AG04449 (cell line): ENCODE measurements at places on chromosomes 16 and 17.

DNA sequence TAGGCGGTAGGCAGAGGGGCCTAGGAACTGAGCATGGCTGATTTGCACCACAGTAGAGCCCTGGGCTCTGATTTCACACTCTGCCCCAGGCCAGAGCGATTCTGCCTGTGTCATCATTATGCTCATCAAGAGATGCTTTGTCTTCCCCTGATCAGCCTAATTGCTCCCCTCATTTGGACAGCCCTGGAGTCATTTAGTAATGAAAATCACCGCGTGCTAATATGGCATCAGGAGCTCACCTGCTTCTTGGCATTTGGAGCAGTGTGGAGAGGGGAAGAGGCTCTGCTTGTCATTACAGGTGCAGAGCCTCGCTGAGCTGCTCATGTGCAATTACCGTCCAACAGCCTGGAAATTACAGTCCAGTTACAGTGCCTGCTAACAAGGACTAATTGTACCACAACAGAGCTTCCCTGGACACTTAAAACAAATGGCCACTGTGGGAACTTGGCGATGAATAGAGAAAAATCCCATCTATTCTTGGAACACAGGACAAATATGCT lies 157.1 kb upstream of the WSCD1 start:
- DNase-seq: no peak

GRCh38 chr17:41251261-41251660 lies 1.8 kb downstream of the KRTAP9-4 start:
- no peak for DNase-seq

- no peak for DNase-seq
Observed at GRCh38 chr16:85759136-85759535, 8.2 kb upstream of the C16orf74 start.

GRCh38 chr16:10641953-10642949 lies 52.5 kb downstream of the TEKT5 start:
- DNase-seq: no peak

GRCh38 chr16:69365901-69366300 lies 14.3 kb upstream of the TMED6 start:
- DNase-seq: no peak

DNA sequence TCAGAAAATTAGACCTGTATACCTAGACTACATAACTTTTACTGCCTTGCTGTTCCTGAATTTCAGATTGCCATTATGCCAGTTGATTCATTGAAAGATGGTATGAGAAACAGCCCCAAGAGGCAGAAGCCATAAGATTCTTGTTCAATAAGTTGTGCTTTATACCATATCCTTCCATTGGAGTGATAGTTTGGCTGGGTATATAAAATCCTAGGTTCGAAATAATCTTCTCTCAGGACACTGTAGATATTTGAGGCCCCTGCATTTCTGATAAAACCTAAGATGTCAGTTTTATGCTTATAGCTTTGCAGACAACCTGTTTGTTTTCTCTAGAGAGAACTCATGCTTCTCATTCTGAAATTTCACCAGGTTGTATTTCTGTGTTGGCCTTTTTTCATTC lies 9.6 kb upstream of the SDK2 start:
- DNase-seq: no peak

DNA sequence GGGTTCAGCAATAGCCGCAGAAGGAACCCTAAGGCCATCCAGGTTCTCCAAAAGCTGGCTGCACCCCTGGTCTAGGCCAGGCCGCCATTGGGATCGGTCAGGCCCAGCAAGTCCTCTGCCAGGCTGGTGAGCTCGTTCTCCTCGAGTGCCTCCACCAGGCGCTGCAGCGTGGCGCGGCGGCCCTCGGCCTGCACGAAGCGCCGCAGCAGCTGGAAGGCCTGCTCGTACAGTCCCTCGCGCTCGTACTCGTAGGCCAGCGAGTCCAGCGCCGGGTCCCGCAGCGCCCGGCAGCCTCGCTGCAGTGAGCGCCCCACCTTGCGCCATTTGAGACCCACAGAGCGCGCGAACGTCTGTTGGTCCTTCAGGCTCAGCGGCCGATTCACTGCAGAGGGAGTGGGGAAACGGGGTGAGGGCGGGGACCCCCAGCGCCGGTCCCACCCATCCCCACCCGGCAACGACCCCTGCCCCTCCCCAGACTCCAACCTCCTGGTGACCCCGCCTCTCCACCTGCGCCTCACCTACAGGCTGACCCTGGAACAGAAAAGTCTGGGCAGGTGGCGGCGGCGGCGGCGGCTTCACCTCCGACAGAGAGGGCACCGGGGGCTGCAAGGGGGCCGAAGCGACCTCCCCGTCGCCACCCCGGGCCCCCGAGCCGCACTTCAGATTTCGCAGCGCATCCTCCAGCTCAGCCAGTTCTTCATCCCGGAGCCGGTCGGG lies 3.9 kb upstream of the B3GNT9 start:
- no peak for DNase-seq

- DNase-seq: no peak
Observed at GRCh38 chr17:76050538-76051467, 21.5 kb downstream of the SRP68 start.

GRCh38 chr17:50062293-50063243 lies 6.7 kb downstream of the ITGA3 start:
- peak; percentile 67 for DNase-seq

DNA sequence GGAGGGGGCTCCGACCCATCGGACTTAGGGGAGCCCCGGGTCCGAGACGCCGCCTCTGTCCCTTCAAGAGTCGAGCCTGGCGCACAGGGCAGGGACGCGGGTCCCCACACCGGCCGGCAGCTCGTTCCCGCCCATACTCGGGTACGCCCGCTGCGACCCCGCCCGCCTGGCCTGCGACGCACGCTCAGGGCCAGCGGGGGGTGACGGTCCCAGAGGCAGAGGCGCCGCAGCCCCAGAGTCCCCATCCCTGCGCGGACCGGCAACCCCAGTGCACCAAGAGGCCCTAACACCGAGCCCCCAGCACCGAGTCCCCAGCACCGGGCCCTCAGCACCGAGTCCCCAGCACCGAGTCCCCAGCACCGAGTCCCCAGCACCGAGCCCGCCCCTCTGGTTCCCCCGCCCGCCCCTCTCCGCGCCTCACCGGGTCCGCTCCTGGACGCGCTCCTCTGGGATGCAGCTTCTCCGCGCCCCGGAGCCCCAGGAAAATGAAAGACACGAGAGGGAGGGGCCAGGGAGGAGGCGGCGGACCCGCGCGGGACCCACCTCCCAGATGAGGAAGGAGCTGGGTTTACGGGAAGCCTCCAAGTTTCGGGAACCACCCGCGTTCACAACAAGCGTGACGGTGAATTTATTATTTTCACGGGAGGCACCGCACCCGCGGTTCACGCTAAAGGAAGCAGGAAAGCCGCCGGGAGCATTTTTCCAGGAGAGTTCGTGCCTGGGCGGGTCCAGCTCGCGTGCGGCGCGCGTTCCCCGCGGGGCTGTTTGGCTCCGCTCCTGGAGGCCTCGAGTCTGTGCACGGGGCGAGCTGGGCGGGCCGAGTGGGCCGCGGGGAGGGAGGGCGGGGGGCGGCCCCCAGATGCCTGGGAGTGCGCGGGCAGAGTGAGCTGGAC lies at the start of gene SECTM1:
SECTM1 (minus strand) TSS at position 488 of the 893 bp plus-strand sequence. CDS start 6,526 bp downstream, outside the sequence.
- no peak for DNase-seq

GRCh38 chr17:17170346-17170985 lies 35.7 kb downstream of the PLD6 start:
- DNase-seq: peak; percentile 26

GRCh38 chr16:28863929-28864793 lies 518 bp downstream of the SH2B1 start:
- DNase-seq: no peak

DNA sequence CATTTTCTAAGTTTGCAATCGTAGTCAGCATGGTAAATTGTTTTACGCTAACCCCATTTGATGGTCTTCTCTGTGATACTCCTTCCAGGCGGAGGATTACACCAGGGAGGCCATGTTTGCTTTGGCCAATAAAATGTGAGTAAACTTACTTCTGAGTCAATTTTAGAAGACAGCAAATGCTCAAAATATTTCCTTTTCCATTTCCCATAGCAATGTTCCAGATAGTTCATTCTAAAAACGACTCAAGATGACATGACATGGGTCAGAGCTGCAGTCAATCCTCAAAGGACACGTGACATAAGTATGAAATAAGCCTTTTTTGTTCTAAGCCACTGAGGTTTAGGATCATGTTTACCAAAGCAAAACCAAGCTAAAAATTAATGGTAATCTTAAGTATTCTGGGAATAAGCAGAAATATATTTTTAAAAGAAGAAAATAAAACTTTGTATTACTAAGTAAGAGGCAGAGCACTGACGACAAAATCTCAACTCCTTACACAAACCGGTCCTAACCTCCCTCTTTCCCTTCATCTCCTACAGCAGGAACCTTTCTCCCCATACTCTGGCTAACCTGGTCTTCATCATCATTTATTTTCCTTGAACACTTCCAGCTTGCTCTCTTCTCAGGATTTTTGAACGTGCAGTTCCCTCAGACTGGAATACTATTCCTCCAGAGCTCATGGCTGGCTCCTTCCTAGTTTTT lies 266.2 kb downstream of the CEP112 start:
- no peak for DNase-seq

DNA sequence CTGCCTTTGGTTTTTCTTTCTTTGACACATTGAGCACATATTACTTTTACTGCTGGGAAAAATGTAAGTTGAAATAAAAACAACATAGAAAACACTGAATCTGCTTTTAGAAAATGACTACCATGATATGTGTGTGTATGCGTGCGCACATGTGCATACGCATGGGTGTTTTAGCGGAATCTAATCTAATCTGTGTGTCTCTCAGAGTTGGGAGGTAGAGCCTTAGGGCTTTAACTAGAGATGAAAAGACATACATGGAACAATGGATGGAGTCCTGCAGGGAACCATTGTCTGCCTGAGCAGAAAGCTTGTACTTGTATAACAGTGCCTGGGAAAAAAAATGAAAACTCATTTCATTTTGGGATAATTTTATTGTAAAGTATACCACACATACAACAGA lies 12.4 kb downstream of the SLFN5 start:
- DNase-seq: no peak

- DNase-seq: no peak
Observed at GRCh38 chr16:68367030-68367429, 56.2 kb downstream of the PRMT7 start.

DNA sequence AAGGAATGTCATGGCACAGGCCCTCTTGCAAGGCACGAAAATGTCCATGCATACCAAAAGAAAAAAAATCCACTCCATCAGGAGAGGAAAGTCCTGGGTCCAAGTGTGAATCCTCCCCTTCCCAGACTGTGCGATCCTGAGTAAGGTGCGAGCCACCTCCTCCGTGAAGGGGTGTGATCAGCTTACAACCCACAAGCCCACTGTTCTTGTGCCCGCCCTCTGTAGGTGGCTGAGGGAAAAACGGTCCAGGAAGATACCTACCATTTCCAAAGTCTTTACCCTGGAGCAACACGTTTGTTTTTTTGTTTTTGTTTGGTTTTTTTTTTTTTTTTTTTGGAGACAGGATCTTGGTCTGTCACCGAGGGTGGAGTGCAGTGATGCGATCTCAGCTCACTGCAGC lies 116.5 kb downstream of the ZNF423 start:
- no peak for DNase-seq

- DNase-seq: no peak
Observed at GRCh38 chr17:39084558-39084957, 66.9 kb downstream of the PLXDC1 start.

DNA sequence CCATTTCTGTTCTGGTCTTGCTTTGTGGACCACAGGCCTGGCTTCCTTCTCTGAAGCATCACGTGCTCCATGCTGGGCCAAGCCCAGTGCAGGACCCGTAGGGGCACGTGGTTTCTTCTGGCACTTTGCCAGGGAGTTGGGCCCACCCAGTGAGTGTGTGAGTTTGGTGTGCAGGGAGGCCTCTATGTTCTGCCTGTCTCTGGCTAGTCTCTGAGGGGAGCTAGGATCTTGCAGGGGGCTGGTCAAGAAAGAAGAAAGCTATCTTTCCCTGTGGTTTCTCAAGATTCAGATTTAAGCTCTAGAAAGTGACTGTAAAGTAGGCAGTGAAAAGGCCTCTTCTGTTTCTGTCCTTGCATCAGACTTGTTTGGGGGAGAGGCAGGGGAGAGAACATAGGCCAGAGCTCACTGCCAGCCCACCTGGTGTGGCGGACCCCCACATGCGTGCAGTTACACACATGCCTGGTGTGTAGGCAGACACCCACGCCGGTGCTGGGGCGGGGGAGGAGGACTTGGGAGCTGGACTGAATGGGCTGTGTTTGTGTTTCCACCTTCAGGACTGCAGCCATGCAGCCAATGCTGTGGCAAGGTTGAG lies 11.8 kb downstream of the LASP1 start:
- DNase-seq: no peak

GRCh38 chr16:88763502-88764053 lies 21.4 kb downstream of the PIEZO1 start:
- no peak for DNase-seq

DNA sequence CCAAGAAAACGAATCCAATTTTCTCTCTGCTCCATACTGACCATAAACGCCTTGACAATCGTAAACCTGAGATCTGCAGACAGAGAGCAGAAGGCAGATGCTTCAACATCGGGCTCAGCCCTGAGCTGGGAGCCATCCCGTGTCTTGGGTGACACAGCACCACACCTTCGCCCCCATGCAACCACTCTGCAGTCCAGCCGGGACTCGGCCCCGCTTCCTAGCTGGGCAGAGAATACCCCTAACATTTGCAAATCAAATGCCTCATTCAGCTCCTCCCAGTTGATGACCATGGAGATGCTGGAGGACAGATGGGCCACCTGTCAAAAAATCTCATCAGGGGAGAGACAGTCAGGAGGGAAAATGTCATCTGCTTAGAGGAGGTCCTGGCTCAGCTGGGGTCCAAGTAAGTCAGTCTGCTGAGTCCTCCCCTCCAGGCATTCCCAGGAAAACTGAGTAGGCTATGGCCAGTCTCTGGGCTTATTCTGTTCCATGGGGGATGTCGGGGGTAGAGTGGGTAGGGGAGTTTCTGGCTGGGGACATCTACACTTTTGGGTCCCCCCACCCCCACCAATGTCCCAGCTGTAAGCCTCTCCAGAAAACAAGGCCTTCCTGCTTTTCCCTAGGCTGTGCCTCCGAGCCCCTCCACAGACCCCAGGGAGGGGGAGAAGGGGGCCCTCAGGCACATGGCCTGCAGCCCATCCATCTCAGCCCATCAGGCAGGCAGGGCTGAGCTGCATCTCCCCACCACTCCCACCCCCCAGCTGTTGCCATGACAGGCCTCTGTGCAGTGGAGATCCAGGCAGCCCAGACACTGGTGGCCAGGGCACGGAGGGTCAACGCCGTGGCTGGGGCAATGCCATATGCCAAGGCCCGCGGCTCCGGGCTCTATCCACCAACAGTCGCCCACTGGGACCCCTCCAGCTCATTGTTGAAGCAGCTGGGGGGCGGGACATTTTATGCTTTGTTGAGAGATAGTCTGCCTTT lies 158.6 kb downstream of the AXIN2 start:
- DNase-seq: no peak

DNA sequence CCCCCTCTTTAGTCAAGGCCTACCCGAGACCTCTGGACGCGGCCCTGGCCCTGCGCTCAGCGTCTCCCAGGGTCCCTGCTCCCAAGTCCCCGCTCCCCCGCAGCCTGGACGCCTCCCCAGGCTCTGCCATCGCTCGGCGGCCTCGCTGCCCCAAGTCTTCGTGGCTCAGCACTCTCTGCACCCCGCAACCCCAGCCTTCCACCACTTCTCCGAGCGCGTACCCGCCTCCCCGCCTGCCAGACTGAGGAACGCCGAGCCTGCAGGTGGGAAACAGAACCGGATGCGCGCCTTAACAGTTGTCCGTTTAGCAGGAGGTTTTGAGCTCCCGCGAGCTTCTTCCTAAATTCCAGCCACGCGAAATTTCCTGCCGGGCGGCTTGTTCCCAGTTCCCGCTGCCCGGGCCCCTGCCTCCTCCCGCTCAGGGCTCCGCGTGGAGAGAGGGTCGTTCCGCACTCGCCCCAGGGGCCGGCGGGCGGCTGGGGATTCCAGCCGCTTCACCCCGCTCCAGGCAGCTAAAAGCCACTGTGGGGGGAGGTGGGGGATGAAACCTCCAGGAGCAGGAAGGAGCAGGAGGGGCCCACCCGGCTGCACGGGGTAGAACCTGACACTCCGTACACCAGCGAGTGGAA lies 87.7 kb downstream of the KCNJ12 start:
- DNase-seq: no peak
